KBM-7 (cell line): ENCODE measurements at places on chromosomes 2 and 18.

GRCh38 chr2:31125918-31126695, 12.1 kb downstream of the GALNT14 start:
- DNase-seq = no peak

GRCh38 chr2:70467831-70468779, 85.5 kb downstream of the TGFA start:
- DNase-seq = no peak

DNA sequence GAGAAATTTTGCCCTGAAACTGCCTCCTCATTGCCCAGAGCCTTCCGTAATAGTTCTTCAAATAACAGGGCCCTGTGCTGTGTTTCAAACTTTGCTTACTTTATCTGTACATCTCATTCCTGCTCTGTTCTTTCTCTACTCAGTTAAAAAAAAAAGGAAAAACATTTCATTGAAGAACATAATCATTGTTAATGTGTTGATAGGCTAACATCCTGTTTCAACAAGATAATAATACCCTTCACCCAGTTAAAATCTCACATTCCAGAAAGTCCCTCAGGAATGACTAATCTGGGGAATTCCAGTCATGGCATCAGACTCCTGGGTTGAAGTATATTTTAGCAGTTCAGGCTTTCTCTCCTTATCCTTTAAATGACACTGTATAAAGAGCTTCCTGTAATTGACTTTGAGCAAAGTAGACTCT, 45.6 kb upstream of the ITGAV start:
- DNase-seq = no peak

GRCh38 chr2:128593879-128594650, 275.4 kb upstream of the HS6ST1 start:
- DNase-seq = no peak

DNA sequence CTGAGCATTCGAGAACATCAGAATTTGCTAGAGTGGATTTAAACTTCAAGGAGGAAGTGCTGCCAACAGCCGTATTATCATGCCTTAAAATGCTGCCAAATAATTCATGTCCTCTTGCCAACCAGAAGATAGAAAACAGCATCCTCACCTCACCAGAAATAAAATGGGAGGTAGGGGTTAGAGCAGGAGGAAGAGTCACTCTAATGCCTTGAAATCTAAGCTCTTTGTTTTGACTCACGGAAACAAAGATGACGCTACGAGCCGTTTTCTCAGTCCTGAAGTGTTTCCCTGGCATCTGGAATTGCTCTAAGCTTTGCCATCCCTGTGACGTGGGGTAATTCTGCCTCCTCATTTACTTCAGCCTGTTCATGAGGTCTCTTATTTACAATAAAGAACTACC, 97.1 kb downstream of the PRPF40A start:
- DNase-seq = no peak
